ENCODE measurements at places on chromosomes 6 and 20.

GRCh38 chr20:36827541-36828279 is 48.2 kb upstream of the TLDC2 start:
- no peak for DNase-seq

GRCh38 chr20:1721687-1722512 is 64.3 kb upstream of the SIRPG start:
- DNase-seq, result no peak

GRCh38 chr6:16414205-16414604 is 175.8 kb downstream of the GMPR start:
- no peak for DNase-seq

DNA sequence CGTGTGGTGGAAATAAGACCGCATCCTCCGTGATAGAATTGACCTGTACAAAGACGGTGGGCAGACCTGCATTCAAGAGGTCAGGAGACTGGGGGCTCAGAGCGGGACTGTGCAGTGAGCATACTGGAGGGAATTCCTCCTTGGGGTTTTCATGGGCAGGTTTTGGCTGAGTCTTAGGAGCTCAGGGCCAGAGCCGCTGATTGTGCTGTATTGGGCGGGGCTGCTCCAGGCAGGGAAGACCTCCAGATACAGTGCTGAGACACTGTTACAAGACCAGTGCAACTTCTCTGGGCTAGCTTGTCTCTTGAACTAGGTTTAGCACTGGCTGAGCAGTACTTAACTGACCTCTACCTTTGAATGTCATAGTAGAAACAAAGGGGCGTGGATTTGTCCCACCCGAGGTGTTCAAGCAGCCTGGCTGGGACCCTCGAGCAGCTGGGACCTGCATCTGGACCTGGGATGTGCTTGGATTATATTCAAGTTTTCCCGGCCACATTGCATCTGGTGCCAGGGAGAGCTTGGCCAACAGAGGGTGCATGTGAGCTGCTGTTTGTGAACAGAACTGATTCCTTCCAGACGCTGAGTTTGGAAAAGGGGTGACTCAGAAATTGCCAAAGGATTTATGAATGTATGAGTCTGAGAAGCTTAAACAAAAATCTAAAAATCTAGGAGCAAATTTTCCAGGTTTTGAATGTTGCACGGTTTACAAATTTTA is 33.4 kb upstream of the SLC22A1 start:
- no peak for DNase-seq
